Activated T-helper 2 cell treated with anti-CD3 and anti-CD28 coated beads, Interferon-gamma antibody, Interleukin-2, Interleukin-4, amounts not matched to agents 10 μg/mL and 5 μg/mL and 100 μg/mL, durations not matched to agents 14 hours and 24 hours and 36 hours (primary cell): ENCODE measurements at places on chromosomes 7 and 10.
A peak's percentile ranks its signal among the peaks of the same experiment; 100 is the strongest.

GRCh38 chr7:28570970-28571288 is 158.6 kb downstream of the CREB5 start:
- H3K4me1 ChIP-seq, result no peaks in the 10 kb centered on the region
- peaks cover 3% of the 10 kb centered on the region for H3K27me3 ChIP-seq
- H3K27ac ChIP-seq, result no peak overlapping the region
- H3K36me3 ChIP-seq, result no peaks in the 10 kb centered on the region

- no peak for DNase-seq
- H3K36me3 ChIP-seq, result no peaks in the 10 kb centered on the region
- H3K27me3 ChIP-seq, result no peaks in the 10 kb centered on the region
Observed at GRCh38 chr7:133709036-133709880, 417.9 kb upstream of the LRGUK start.

DNA sequence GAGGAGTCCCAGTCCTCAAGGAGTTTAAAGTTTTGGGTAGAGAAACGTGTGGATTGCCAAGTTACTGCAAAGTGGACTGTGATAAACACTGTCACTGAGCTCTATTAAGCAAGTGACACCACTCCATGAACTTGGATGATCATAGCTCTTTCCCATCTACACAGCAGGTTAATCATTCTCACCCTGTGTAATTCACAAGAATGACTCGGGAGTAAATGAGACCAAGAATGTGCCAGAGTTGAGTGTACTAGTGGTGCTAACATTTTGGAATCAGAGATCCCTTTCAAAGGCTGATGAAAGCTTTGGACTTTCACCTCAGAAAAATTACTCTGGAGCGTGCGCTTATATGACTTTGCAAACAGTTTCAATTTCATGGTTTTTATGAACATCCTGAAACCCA is 80.8 kb downstream of the RBM20 start:
- H3K27ac ChIP-seq, result no peak overlapping the region
- H3K36me3 ChIP-seq, result no peaks in the 10 kb centered on the region
- H3K4me1 ChIP-seq, result peaks cover 19% of the 10 kb centered on the region
- H3K4me3 ChIP-seq, result no peak overlapping the region

GRCh38 chr10:85735997-85736396 is 630.6 kb downstream of the GRID1 start:
- H3K4me1 ChIP-seq, result no peaks in the 10 kb centered on the region
- H3K4me3 ChIP-seq, result no peak overlapping the region
- DNase-seq, result no peak

DNA sequence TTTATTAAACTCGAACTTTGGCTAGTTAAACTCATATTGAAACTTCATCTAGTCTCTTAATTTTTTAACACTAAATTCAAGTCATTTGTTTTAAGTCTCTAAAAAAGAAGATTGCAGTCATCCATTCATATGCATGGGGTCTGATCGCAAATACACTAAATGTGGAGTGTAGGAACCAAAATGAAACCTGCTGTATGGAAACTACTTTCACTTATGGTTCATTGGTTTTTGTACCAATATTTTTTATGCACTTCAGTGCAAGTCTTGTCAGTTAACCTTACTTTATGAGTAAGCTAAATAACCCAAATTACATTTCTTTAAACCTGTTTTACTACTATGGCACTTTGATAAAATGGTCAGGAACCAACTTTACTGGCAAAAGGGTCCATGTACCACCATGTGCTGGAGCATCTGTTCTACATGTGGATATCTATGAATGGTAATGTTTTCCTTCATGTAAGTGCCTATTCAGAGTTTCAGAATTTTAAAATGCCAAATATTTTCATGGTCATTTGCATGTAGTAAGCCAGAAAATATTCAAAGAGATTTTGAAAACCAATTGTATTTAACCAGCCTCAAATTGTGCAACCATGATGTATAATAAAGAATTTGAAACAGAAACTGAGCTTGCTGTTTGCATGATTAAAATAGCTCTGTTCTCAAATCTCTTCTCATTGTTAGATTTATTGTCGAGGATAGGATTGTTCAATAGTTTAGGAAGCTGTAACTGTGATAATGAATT is 7.6 kb upstream of the SUPV3L1 start:
- no peak overlapping the region for H3K4me3 ChIP-seq
- DNase-seq, result no peak
- peaks cover 28% of the 10 kb centered on the region for H3K36me3 ChIP-seq

- no peak overlapping the region for H3K27ac ChIP-seq
- no peaks in the 10 kb centered on the region for H3K4me1 ChIP-seq
- H3K27me3 ChIP-seq, result peaks cover 33% of the 10 kb centered on the region
- no peak for DNase-seq
- H3K4me3 ChIP-seq, result no peak overlapping the region
- H3K36me3 ChIP-seq, result no peaks in the 10 kb centered on the region
Observed at GRCh38 chr7:26533217-26533616, 241.6 kb downstream of the SNX10 start.

- H3K36me3 ChIP-seq, result peaks cover 34% of the 10 kb centered on the region
- no peak for DNase-seq
- H3K27ac ChIP-seq, result no peak overlapping the region
- peaks cover 14% of the 10 kb centered on the region for H3K4me1 ChIP-seq
Observed at GRCh38 chr7:10939237-10939910, 34.3 kb upstream of the PHF14 start.

- H3K4me1 ChIP-seq, result peaks cover 2% of the 10 kb centered on the region
- DNase-seq, result no peak
- peaks cover 7% of the 10 kb centered on the region for H3K36me3 ChIP-seq
- H3K4me3 ChIP-seq, result no peak overlapping the region
- no peak overlapping the region for H3K27ac ChIP-seq
Observed at GRCh38 chr10:96967847-96968246, 135.7 kb downstream of the LCOR start.

- H3K27ac ChIP-seq, result peak overlapping the region; percentile 93
- no peaks in the 10 kb centered on the region for H3K27me3 ChIP-seq
- H3K4me1 ChIP-seq, result peaks cover 46% of the 10 kb centered on the region
- peak overlapping the region; percentile 99 for H3K4me3 ChIP-seq
Observed at GRCh38 chr10:28533571-28534304, 820 bp downstream of the WAC start.

DNA sequence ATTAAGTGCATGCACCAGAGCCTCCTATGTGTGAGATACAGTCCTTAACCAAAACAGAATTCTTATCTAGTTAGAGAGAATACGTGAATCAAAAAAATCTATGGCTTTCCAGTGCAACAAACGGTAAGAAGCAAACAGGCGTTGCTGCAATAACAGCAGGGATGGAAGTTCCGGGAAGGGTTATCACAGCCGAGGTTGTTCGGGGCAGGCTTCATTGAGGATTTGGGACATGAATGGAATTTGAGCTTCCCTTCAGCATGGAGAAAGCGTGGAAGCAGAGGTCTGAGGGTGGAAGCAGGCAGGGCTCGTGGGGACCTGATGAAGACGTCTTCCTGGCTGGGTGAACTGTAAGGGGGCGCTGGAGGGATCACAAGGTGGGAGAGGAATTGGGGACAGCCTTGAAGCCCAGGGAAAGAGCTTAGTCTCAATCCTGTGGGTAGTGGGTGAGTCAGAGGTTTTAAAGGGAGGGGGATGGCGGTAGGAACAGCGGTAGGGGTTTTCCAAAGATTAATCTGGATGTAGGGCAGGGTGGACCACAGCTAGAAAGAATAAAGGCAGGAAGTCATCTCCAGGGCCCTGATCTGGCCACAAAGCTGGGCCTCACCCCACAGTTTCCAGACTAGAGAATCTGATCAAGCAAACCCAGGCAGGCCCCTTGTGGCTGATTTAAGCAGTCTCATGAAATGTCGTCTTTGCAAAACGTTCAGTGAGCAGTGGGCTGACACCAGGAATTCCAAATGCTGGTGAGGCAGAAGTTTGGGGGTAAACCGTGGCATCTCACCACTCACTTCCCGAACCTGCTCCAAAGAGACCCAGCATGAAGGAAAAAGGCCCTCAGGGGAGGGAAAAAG is 65.1 kb downstream of the CALML3 start:
- no peaks in the 10 kb centered on the region for H3K36me3 ChIP-seq
- no peak for DNase-seq
- H3K4me3 ChIP-seq, result no peak overlapping the region

DNA sequence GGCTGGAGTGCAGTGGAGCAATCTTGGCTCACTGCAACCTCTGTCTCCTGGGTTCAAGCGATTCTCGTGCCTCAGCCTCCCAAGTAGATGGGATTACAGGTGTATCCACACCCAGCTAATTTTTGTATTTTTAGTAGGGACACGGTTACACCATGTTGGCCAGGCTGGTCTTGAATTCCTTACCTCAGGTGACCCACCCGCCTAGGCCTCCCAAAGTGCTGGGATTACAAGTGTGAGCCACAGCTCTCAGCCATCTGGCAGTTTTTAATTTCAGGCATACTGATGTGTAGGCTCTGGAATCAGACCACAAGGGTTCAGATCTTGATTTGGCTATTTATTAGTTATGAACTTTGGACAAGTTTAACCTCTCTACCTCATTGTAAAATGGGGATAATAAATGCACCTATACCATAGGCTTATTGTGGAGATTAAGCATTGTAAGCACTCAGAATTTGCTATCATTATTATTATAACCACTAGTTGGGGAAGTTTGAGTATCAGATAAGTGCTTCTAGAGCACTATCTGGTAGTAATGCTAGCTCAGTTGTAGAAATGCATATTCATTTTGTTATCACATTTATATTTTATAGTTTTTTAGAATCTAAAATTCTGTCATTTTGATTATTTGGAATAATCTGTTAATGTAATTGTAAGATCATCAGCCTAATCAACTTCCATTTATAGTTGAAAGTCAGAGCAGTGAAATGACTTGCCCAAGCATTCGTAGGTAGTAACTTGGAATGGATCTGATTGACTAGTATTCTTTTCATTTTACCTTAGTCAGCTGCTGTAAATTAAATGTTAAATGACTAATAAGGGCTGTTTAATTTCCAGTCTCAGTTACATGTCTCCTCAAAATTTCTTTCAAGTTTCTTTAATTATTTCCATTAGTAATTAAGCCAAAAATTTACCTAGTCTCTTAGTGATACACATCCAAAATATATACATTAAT is 22.5 kb downstream of the KMT2E start:
- H3K4me1 ChIP-seq, result peaks cover 40% of the 10 kb centered on the region
- DNase-seq, result no peak
- no peaks in the 10 kb centered on the region for H3K27me3 ChIP-seq
- H3K4me3 ChIP-seq, result no peak overlapping the region

- no peaks in the 10 kb centered on the region for H3K27me3 ChIP-seq
- no peaks in the 10 kb centered on the region for H3K36me3 ChIP-seq
- DNase-seq, result no peak
- no peak overlapping the region for H3K4me3 ChIP-seq
- H3K4me1 ChIP-seq, result no peaks in the 10 kb centered on the region
- H3K27ac ChIP-seq, result no peak overlapping the region
Observed at GRCh38 chr7:51634025-51634424, 317.4 kb upstream of the COBL start.

DNA sequence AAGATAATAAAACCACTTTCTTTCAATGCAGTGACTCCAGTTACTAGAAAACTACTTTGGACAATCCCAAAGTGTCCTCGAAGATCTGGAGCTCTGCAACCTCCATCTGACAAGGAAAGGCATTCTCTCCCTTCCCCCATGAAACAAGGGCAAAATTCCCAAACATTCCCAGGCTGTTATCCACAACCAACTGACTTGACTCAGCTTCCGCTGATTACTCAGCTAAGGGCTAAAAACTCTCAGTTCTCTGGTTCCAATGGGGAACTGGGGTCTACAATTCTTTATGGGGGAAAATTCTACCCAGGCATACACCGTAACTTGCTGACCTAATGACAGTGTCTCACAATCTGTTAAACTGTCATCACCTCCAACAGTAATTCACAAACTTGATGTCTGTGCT is 48.4 kb downstream of the SFMBT2 start:
- no peak overlapping the region for H3K4me3 ChIP-seq
- H3K27ac ChIP-seq, result no peak overlapping the region
- H3K27me3 ChIP-seq, result no peaks in the 10 kb centered on the region
- DNase-seq, result no peak
- peaks cover 90% of the 10 kb centered on the region for H3K36me3 ChIP-seq

- H3K27ac ChIP-seq, result no peak overlapping the region
- no peak for DNase-seq
- no peaks in the 10 kb centered on the region for H3K4me1 ChIP-seq
- H3K27me3 ChIP-seq, result no peaks in the 10 kb centered on the region
Observed at GRCh38 chr7:15005672-15006071, 103.1 kb upstream of the DGKB start.

DNA sequence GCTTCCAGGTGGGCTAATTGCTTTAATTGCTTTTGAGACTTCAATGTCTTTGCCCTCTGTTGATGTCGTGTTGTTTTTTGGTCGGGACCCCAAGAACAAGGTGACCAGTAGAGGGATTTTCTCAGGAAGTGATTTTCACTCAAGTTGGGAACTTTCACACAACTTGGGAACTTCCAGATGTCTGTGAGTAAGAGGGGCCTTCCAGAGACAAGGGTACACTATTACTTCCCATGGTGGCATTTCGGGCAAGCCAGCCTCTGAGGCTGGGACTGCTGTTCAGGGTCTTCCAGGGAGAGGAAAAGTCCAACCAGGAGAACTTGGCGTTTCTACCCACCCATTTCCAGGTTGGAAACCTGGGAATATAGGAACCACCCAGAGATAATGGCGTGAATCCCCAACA is 170.0 kb upstream of the CDCA7L start:
- no peak for DNase-seq
- peaks cover 7% of the 10 kb centered on the region for H3K4me1 ChIP-seq
- H3K4me3 ChIP-seq, result no peak overlapping the region
- H3K27me3 ChIP-seq, result peaks cover 3% of the 10 kb centered on the region
- no peaks in the 10 kb centered on the region for H3K36me3 ChIP-seq

DNA sequence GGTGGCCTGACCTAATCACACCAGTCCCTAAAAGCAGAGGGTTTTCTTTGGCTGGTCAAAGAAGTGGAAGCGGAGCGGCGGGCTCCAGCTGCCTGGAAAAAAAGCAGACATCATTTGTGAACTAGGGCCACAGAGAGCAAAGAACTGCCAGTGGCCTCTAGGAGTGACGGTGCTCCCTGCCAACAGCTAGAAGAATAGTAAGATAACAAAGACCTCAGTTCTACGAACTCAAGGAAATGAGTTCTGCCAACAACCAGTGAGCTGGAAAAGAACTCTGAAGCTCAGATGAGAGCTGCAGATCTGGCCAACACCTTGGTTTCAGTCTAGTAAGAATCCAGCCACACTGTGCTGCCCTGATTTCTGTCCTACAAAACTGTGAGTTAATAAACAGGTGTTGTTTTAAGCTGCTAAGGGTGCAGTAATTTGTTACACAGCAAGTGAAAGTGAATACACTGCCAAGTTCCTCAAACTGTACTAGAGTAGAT is 178.0 kb downstream of the SRPK2 start:
- H3K4me1 ChIP-seq, result peaks cover 60% of the 10 kb centered on the region
- no peak for DNase-seq
- no peak overlapping the region for H3K4me3 ChIP-seq
- H3K27me3 ChIP-seq, result no peaks in the 10 kb centered on the region
- H3K36me3 ChIP-seq, result peaks cover 22% of the 10 kb centered on the region
- no peak overlapping the region for H3K27ac ChIP-seq

DNA sequence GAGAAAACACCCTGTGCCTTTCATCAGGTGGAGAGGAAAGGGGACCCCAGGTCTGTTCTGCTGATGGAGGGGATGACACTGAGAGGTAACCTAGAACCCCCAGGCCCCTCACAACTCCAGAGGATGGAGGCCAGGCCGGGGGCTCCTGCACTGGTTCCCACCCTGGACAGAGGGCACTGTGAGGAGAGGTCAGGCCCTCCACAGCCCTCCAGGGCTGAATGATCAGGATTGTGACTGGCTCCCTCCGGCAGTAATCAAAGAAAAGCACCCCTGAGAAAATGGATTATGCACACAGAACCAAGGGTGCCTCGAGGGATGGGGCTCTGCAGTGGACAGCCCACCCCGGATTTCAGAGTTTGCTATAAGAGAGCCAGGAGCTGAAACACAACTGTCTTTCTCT is 502.8 kb downstream of the TCERG1L start:
- no peak overlapping the region for H3K27ac ChIP-seq
- no peaks in the 10 kb centered on the region for H3K27me3 ChIP-seq
- no peaks in the 10 kb centered on the region for H3K4me1 ChIP-seq
- no peak for DNase-seq
- no peak overlapping the region for H3K4me3 ChIP-seq
